ENCODE measurements at places on chromosomes 5 and 9.

GRCh38 chr5:157458835-157459234 is 1.2 kb upstream of the NIPAL4 start:
- no peak for DNase-seq

DNA sequence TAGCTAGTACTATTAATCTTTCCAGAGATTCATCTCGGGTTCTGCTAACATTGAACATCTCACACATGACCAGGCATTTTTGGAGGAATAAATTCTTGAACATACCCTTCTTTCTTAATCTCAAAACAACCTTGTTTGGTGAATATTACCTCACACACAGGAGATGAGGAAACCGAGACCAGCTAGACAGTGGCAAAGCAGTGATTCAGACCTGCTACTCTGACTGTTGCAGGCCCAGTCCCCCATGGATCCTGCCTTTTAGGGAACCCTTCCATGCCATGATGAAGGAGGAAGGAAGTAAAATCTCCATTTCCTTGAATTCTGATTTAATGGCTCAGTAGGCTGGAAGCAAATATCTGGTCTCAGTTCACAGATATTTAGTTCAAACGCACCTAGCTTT is 2.6 kb downstream of the PCSK5 start:
- DNase-seq = no peak

DNA sequence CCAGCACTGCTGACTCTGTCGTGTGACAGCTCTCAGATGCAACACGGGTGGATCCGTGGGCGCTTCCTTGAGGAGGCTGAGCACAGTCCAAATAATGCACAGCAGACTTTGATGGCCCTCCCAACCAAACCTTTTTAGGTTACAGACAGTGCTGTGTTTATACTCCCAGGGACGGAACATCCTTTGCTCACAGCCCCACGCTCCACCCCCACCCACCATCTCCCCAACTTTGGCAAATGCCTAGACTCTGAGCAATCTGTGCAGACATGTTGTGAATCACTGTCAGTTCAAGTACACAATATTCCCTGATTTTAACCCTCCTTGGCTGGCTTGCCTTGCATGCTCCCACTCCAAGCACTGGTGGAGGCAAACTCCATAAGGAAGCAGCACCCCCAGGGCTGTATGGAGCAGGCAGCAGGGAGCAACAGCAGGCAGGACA is 324.6 kb downstream of the MLLT3 start:
- DNase-seq = peak; percentile 95

DNA sequence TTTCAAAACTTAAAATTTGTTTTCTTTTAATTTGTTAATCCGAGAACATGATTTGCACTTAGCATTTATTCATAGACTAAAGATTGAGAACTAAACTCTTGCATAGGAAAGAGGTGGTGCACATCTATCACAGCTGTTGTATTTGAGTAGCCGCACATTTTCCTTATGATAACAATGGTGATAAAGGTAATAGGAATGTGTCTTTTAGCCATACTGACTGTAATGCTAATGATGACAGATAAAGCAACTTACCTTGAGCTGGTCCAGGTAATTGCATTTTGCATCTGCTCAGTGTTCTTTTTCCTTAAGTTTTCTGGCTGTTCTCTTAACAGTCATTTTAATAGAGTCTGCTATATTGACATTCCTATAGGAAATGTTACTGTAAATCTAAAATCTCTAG is 19.0 kb downstream of the PHAX start:
- no peak for DNase-seq

- DNase-seq = peak; percentile 11
Observed at GRCh38 chr5:168434001-168434400, 52.3 kb upstream of the RARS1 start.

DNA sequence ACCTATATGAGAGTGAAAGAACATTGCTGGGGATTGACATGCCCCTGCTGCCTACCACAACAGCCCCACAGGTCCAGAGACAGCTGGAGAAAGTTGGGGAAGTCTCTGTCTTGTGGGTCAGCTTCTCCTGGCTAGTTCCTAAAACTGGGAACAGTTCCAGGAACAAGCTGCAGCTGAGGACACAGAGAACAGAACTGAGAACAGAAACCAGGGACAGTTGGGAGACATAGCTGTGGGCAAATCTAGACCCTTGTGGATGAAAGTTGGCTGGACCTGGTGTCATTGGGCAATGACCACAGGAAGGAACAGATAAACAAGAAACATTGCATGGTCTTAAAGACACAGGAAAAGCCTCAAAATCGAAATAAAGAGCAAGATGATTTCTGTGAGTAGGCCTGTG is 58.3 kb upstream of the MOCS2 start:
- peak; percentile 25 for DNase-seq

GRCh38 chr5:16081376-16081955 is 98.1 kb downstream of the MARCHF11 start:
- DNase-seq = no peak

DNA sequence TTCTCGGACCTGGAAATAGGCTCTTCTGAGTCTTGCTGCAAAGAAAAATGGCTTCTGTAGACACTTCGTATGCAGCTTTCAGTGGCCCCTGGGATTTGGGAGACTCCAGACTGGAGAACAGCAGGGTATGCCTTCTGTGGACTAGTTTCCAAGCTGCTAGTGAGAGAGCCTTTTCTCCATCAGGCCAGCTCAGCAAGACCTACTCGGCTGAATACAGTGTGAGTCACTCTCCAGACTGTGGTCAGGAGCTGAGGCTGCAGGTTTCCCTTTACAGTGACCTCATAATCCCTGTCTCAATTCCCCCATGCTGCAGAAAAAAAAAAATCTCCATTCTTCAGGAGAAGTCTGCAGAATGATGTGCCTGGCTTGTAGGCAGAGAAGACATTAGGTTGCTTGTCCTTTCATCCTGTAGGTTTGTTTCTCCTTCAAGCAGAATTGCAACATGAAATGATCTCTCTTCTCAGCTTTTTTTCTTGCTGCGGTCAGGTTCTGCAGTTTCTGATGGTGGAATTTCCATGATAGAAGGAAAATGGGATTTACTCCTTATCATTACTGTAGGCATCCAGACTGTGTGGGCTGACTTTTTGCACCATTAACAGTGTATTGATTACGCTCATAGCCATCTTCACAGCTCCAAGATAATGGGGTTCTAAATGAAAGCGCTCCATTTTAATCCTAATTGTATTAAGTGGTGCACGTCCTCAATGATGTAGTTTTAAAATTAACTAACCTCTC is 78.3 kb upstream of the TNFSF8 start:
- DNase-seq = peak; percentile 93

- no peak for DNase-seq
Observed at GRCh38 chr5:103367702-103368101, 109.1 kb downstream of the MACIR start.

DNA sequence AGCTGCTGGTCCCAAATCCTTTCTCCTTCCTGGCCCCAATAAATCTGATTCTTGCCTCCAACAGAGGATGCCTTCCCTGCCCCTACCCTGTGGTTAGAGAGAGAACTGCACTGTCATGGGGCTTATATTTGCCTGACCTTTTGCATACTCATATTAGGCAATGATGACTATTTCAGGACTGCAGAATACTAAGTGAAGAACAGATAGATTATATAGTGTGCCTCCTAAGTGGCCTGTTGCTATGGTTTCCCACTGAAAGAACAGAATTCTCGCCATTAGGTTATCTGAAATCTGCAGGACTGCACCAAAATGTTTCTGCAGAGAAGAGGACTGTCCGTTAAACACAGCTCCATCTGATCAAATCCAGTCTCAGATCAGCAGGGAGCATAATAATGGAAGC is 87.3 kb upstream of the CCNG1 start:
- no peak for DNase-seq

GRCh38 chr9:14941501-14942405 is 31.5 kb upstream of the FREM1 start:
- DNase-seq = no peak

- DNase-seq = peak; percentile 88
Observed at GRCh38 chr9:22817181-22817580, 370.6 kb downstream of the DMRTA1 start.

DNA sequence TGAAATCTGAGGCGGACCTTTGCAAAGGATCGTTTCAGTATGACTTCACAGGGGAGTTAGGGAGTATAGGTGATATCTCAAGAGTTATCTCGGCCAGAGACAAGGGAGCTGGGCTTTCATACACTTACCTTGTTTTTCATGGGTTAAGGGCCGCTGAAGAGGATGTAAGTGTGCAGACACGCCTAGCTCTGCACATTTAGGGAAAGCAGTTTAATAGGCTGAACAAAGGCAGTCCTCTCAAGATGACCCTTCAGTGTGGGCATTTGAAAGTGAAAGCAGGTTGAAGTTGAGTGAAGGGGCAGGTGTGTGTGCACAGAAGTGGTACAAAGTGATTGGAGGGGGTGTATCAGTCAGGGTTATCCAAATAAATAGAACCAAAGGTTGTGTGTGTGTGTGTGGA is 33.1 kb upstream of the PRXL2C start:
- DNase-seq = no peak

DNA sequence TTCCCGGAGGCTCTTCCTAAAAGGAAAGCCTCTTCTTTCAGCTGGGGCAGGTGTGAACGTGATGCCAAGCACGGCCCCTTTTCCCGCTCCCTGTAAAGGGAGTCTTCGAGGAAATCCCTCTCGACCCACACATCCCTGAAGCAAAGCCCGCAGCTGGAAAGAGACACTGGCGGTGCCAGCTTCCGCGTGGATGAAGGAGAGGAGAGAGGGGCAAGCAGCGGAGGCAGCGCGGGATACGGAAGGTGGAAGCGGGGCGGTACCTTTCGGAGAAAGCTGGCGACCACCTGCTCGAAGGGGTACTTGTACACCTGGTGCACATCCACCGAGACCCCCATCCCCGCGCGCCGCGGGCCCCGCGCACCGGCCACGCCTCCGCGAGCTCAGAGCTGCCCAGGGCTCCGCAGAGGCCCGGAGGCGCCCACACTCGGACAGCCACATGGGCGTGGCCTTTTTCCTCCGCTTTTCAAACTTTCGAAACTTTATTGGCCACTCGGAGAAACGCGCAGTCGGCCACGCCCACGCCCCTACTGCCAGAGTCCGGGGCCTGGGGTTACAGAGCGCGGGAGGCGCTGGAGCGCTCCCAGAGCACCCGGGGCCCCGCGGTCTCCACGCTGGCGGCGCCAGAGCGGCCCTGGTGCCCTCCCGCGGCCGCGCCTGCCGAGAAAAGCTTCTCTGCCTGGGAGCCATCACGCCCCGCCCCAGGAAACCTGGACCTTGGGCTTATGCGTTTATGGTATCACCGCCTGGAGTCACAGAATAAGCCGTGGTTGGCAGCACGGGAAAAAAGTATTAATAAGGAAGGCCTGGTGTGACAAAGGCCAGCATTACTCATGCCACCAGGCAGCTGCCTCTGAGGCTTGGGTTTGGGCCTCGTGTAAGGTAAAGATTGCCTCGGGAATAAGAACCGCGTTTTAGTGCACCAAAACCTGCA is at the start of gene PRELID2:
Gene PRELID2 (minus strand): TSS at position 426 of the 931 bp plus-strand sequence. CDS start 91 bp downstream, at position 335.
- peak; percentile 89 for DNase-seq

- DNase-seq = no peak
Observed at GRCh38 chr5:140570058-140570457, 5.4 kb downstream of the SLC35A4 start.

DNA sequence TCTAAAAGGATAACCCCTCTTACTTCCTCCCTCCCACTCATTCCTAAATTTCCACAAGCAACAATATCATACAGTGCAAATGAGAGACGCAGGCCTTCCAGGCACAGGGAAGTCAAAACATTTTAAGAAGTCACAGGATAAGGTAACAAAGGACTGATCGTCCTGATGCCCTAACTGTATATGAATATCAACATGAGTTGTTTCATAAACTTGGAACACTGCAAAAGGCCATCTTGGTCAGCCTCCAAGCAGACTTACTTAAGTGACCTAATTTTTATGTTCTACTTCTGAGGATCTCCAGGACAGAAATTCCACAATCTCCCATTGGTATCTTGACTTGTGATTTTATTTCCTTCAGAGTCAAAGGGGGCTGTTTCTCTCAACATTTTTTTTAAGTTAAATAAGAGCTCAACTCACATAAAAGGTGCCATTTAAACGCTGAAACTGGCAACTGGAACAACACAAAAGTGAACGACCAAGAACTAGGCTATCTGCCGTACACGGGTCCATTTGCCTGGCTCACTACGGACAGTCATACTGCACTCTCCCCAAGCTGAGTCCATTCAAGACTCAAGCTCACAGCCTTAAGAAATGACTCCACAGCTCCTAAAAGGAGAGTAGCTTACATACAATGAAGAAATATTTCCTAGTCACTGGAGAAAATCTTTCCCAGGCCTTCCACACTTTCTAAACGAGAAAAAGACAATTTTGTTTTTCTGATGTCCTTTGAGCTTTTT is 71.3 kb downstream of the LHFPL2 start:
- no peak for DNase-seq

- no peak for DNase-seq
Observed at GRCh38 chr5:58335518-58335917, 124.4 kb downstream of the PLK2 start.

DNA sequence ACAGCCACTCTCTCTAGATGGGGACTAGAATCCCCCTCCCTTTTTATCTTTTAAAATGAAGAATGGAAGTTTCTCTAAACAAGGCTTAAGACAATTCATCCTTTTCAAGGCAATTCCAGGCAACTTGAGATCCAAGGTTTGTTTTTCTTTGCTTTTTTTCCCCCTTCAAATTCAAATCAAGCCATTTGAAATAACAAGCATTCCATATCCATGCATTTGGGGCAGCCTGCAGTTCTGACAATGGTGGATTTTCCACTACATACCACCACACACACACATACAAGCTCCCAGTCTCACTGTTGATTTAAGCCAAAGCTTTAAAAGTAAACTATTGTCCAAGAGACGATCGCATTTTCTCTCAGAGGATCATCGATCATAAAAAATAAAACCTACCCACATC is 424 bp downstream of the INSYN2B start:
- DNase-seq = peak; percentile 36

GRCh38 chr5:81450940-81451339 is 57.0 kb upstream of the ACOT12 start:
- peak; percentile 27 for DNase-seq

GRCh38 chr5:156920042-156920860 is 42.8 kb downstream of the TIMD4 start:
- no peak for DNase-seq

DNA sequence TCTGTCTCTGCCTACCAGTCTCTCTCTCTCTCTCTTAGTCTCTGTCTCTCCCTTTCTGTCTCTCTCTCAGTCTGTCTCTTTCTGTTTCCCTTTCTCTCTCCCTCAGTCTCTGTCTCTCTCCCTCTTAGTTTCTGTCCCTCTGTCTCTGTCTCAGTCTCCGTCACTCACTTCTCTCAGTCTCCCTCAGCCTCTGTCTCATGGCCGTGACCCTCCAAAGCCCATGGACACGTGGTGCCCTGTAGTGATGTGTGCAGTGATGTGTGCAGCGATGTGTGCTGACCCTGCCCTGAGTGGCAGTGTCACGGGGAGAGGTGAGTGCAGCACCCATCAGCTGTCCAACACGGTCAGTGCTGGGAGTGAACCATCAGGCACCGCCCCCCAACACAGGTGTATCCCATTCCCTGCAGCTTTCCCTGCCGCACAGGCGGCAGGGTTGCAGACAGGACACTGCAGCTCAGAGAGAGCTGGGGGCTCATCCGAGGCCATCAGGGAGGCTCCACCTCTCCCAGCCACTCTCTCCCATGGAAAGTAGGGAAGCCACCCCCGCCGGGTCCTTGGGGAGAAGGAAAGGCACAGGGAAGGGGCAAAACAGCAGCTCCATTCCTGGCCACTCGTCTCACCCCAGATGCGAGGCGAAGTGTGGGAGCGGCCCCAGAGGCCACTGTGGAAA is 794 bp upstream of the LRRC14B start:
- DNase-seq = no peak

GRCh38 chr9:26219961-26220360 is 541.7 kb upstream of the TUSC1 start:
- no peak for DNase-seq
